RWPE1 (cell line): ENCODE measurements at places on chromosomes 2 and 18.

DNA sequence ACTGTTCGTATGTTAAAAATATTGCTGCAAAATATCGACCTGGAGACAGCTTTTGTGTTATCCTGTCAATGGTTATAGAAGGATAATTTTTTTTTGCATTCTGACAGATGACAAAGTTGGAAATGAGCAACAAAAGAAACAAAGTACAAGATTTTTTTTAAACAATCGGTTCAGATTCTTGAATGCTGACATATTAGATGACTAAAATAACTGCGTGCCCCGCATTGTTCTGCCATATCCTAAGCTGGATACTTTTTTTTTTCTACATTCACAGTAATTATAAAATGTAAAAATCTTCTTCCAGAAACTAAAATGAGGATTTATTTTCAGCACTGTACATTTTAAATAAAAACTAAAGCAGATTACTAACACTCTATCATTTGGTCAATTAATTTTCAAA is 67.1 kb downstream of the ABCG8 start:
- DNase-seq = no peak

GRCh38 chr2:119252186-119253113 is 28.8 kb downstream of the STEAP3 start:
- DNase-seq = peak; percentile 82

DNA sequence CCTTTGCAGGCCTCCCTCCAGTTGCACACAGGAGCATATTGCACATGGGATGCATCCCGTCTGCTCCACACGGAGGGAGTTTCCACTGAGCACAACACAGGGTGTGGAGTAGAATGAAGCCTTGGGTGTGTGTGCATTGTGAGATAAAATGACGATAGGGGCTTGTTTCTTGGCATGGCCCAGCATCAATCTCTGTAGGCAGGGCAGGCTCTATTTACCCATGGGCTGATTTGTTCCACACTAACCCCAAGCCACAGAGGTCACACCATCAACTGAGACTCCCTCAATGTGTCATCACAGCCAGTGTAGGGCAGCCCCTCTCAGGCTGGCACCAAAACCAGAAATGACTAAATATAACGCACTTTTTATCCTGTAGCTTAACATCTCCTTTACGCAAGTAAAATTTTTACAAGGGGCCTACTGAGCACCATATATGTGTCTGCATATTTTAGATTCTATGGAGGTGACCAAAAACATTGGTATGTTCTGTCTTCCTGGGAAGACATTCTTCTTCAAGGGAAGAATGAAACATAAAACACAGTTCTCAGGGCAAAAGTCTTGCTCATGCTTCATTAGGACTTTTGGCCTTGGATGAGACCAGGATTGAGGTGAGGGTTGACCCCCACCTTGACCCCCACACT is 2.7 kb upstream of the GKN1 start:
- peak; percentile 54 for DNase-seq

DNA sequence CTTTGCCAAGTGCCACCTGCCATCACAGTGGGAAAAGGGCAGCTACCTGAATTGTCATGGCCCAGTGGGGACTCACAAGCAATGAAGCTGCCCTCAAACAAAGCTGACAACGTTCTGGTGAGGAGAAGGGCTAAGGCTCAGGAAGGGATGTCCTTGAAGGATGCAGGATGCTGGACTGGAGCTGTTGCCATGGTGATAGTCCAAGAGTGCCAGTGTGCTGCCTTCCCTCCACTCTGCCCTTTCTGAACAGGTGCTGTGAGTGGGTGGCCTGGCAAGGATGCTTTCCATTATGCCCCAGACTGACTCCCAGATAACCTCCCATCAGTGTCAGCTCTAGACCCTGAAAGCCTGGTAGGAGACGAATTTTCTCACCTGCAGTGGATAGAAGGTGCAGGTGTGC is 137.8 kb upstream of the GYPC start:
- no peak for DNase-seq

DNA sequence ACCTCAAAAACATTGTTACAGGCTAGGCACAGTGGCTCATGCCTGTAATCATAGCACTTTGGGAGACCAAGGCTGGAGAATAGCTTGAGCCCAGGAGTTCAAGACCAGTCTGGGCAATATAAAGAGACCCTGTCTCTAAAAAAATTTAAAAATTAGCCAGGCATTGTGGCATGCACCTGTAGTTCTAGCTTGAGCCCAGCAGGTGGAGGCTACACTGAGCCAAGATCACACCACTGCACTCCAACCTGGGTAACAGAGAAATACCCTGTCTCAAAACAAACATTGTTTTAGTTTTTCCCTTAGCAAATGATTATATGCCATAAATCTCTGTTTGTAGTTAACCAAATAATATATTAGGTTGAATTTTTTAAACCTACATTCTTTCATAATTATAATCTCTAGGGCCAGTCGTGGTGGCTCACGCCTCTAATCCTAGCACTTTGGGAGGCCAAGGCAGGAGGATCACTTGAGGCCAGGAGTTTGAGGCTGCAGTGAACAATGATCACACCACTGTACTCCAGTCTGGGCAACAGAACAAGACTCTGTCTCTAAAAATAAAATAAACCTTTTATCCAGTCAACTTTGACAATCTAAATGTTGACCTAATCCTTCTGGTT is 13.3 kb upstream of the CYP20A1 start:
- no peak for DNase-seq

GRCh38 chr2:224165901-224166319 is 126.8 kb upstream of the SERPINE2 start:
- DNase-seq = no peak

DNA sequence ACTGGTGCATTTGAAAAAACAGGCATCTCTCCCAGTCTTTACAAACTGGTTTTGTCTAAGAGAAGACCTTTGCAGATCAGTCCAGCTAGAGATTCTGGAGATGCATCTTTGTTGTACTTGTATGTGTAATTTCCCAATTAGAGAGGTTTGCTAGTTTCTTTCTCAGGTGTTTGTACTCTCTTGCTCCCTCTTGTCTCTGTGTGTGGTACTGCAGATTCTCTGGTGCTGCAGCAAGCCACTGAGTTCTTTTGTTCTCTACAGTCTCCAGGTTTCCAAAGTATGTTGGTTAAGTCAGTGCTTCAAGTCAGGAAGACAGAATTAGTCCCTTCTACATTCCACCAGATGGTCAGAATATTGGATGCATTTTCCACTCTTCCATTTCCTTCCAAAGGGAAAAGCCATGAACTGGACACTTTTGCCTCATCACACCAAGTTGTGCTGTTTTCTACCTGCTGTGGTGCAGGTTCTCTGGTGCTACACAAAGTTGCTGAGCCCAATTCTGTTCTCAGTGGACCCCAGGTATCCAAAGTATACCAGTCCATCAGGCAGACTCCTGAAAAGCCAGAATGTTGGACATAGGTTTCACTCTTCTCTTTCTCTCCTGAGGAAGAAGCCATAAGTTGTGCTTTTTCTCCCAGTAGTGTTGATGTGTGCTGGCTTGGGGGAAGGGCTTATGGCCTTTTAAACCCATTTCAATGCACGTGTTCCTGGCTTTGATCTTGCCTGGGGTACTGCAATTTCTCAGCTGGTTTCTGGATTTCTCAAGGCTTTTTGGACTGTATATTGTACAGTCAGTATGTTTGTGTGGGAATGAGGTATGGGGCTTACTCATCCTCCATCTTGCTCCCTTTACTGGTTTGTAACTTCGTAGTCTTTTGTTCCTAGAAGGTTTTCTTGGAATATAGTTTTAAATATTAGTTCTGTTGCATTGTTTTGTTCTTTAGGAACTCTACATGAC is 29.8 kb downstream of the EPC2 start:
- DNase-seq = peak; percentile 30

GRCh38 chr2:204635478-204635877 is 90.2 kb downstream of the PARD3B start:
- no peak for DNase-seq

DNA sequence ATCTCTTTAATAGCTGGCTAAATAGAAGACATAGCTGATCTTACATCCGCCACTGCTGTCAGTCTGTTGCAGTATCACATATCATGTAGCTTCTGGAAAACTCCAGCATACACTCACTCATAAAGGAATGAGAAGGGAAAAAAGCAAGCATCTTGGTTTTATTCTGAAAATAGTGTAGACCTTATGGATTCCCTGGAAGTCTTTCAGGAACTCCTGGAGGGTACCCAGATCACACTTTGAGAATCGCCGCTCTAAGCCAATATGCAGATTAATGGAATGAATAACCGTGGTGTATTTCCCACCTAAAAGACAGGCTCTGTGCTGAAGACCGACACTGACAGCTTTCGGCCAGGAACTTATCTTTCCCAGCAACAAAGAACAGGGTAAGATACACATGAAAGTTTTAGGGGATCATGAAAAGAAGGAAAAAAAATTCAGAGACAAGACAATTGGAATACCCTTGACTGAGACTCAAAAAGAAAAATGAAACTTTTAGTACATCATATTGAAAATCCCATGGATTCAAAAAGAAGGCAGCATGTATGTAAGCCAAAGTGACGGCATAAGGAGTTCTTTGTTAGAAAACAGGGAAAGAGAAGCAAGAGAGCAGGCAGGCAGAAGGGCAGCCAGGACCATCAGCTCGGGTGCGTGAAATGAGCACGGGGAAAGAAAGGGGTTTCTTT is 56.4 kb upstream of the SEC11C start:
- DNase-seq = no peak

- no peak for DNase-seq
Measured at GRCh38 chr2:25056098-25056821, 14.4 kb downstream of the EFR3B start.

DNA sequence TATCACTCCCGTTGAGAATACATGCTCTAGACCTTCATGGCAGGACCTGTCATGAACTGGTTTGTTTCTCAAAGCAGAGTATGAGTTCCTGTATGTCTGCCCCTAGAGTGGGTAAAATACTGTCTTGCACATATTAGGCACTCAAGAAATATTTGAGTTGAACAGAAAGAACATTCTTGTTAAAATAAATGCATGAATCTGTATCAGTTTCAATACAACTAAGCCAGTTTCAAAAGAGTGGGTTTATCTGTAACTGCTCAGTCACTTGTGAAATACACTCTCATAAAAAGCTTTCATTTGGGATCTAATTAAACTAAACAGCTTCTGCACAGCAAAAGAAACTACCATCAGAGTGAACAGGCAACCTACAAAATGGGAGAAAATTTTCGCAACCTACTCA is 69.2 kb downstream of the RFTN2 start:
- no peak for DNase-seq

DNA sequence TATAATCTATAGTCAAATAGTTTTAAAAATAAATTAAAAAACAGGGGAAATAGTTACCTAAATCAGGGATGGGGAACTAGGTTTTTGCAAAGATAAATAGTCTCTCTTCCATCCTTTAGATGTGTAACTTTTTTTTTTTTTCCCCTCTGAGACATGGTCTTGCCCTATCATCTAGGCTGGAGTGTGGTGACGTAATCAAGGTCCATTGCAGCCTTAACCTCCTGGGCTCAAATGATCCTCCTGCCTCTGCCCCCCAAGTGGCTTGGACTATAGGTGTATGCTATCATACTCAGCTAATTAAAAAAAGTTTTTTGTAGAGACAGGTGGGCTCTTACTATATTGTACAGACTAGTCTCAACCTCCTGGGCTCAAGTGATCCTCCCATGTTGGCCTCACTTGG is 316.5 kb downstream of the CCDC85A start:
- no peak for DNase-seq

- no peak for DNase-seq
Measured at GRCh38 chr2:159226608-159227385, 59.7 kb downstream of the WDSUB1 start.

- no peak for DNase-seq
Measured at GRCh38 chr2:37993143-37993542, 68.1 kb downstream of the RMDN2 start.

GRCh38 chr18:58671632-58672564 is 633 bp downstream of the MALT1 start:
- peak; percentile 27 for DNase-seq

DNA sequence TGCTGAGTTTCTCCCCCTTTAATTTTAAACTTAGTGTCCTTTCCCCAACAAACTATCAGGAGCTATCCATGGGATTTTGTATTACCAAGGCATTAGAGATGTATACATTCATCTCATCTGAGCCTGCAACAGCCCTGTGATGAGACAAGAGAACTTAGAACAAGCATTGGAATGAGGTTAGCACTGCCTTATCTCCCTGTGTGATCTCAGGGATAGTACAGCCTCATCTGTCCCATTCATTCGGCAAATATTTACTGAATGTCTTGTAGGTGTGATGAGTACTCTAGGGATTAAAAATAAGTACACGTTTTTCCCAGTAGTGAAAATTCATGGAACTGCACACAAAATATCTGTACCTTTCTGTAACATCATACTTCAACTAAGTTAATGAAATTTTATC is 45.6 kb downstream of the PAIP2B start:
- DNase-seq = no peak

GRCh38 chr2:225010804-225011203 is 31.5 kb downstream of the DOCK10 start:
- DNase-seq = peak; percentile 51

- DNase-seq = no peak
Measured at GRCh38 chr2:238286987-238287736, 1.2 kb downstream of the PER2 start.

DNA sequence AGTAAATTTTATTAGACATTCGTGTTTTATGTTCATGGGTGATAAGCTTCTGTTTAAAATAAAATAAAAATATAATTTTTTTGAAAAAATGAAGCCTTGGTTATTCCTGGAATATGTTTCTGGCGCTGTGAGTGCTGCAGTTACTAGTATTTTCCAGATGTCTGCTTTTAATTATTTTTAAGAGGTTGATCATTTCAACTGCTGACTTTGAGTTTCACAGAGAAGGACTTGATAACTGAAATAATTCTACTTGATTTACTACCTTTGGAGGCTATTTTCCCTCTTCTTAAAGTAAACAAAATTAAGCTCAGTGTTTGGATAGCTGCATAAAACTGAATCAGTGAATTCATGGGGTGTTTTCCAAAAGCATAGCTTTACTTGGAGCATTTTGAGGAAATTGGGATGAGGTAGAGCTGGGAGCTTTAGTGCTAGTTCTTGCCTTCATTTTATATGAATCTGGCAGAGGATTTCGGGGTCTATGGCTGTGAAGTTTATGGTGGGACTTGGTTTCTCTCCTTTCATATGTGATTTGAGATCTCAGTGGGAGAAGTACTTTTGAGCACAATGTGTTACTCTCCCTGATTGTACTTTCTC is 666.5 kb downstream of the DCDC2C start:
- DNase-seq = no peak

GRCh38 chr18:78765142-78765541 is 214.5 kb upstream of the SALL3 start:
- no peak for DNase-seq

DNA sequence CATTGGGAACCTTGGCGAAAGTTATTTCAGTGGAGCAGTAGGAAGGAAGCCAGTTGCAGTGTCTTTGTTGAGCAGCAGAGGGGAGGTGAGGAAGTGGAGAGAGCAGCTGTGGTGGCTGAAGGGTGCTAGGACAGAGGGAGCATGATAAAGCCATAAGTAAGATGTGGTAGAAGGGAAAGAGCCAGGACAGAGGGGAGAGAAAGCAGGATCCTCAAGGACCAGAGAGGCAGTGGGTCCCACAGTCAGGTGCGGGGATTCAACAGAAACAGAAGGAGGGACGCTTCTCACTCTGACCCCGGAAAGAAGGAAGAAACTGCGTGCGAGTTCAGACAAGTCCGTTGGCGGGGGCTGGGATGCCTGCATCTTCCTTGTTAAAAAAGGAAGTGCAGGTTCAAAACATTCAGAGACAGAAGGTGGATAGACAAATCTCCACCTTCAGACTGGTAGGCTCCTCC is at the start of gene CXCR2:
Gene CXCR2, plus strand, starts transcription at position 403 of the 455 bp plus-strand sequence. CDS start 8,774 bp downstream, outside the sequence.
- no peak for DNase-seq
